ENCODE measurements at places on chromosomes 6 and 20.

- H3K4me1 ChIP-seq = no peaks in the 10 kb centered on the region
- H3K36me3 ChIP-seq = no peaks in the 10 kb centered on the region
- no peak for DNase-seq
- no peaks in the 10 kb centered on the region for H3K27me3 ChIP-seq
- no peak overlapping the region for H3K27ac ChIP-seq
- H3K4me3 ChIP-seq = no peak overlapping the region
These were observed 117.3 kb downstream of the SMLR1 start for GRCh38 chr6:130944486-130944885.

DNA sequence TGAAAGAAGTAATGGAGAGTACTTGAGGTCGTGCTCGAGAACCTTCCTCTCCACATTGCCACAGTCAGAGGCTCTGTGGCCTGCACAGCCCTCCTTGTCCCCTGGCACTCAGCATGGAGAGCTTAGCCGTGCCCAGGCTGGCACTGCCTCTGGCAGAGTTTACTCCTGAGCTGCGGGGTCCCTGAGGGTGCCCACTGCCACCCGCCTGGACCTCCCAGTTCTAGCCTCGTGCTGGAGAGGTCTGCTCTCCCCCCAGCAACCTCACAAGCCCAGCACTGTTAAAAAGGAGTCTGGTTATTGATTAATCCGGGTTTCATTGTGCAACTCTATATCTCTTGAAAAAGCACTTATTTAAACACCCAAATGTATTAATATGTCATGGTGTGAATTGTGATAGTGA, 226.8 kb downstream of the TMEM242 start:
- peaks cover 20% of the 10 kb centered on the region for H3K36me3 ChIP-seq
- peaks cover 57% of the 10 kb centered on the region for H3K4me1 ChIP-seq
- H3K27me3 ChIP-seq = no peaks in the 10 kb centered on the region

- H3K27ac ChIP-seq = no peak overlapping the region
- H3K4me1 ChIP-seq = no peaks in the 10 kb centered on the region
- DNase-seq = no peak
- H3K4me3 ChIP-seq = no peak overlapping the region
- no peaks in the 10 kb centered on the region for H3K27me3 ChIP-seq
- peaks cover 3% of the 10 kb centered on the region for H3K36me3 ChIP-seq
These were observed 499.2 kb upstream of the CDH4 start for GRCh38 chr20:60752741-60753420.

DNA sequence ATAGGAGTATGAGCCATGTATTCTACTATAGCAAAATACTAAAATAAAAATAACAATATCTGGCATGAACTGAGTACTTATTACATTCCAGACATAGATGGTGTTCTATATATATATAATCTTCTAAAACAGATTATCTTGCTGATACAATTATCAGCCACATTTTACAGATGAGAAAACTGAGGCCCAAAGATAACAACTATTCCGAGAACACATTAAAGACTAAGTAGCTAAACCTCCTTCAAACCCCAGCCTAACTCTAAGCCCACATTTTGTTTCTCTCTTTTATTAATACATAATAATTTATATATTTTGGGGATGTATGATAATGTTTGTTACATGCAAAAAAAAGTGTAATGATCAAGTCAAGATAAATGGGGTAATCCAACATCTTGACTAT, 98.7 kb upstream of the RUNX2 start:
- H3K27ac ChIP-seq = no peak overlapping the region
- no peak overlapping the region for H3K4me3 ChIP-seq
- H3K4me1 ChIP-seq = no peaks in the 10 kb centered on the region
- H3K27me3 ChIP-seq = no peaks in the 10 kb centered on the region
- DNase-seq = no peak
- no peaks in the 10 kb centered on the region for H3K36me3 ChIP-seq

- no peaks in the 10 kb centered on the region for H3K27me3 ChIP-seq
- no peaks in the 10 kb centered on the region for H3K36me3 ChIP-seq
- no peak overlapping the region for H3K27ac ChIP-seq
- no peaks in the 10 kb centered on the region for H3K4me1 ChIP-seq
These were observed 287.0 kb downstream of the CLIC5 start for GRCh38 chr6:45728674-45729073.

DNA sequence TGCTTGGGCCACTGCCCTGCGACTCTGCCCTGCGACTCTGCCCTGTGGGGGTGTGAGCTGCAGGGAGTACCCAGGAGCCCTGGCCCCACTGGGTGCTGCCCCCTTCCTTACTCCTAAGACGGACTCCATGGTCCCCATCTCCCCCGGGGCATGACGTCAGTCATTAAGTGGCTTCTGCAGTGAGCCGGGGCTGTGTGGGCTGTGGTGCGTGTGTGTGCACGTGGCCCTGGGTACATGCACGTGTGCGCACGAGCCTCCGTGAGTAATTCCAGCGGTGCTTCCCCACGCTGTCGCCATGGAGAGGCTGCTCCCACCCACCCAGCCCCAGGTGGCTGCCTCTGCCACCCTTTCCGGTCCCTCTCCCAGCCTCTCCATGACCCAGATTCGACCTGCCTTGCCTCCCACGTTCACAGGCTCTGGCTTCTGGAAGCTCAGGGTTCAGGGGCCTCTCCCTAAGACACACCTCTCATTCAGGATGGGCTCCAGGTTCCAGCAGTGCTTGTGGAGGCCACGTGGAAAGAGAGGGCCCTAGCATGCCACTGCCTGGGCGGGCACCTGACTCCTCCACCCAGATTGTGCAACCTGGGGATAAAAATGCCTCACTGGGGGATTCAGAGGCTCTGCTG, 88.3 kb downstream of the DLGAP4 start:
- H3K27ac ChIP-seq = no peak overlapping the region
- peaks cover 1% of the 10 kb centered on the region for H3K36me3 ChIP-seq
- H3K4me1 ChIP-seq = no peaks in the 10 kb centered on the region
- peaks cover 32% of the 10 kb centered on the region for H3K27me3 ChIP-seq
- no peak overlapping the region for H3K4me3 ChIP-seq

DNA sequence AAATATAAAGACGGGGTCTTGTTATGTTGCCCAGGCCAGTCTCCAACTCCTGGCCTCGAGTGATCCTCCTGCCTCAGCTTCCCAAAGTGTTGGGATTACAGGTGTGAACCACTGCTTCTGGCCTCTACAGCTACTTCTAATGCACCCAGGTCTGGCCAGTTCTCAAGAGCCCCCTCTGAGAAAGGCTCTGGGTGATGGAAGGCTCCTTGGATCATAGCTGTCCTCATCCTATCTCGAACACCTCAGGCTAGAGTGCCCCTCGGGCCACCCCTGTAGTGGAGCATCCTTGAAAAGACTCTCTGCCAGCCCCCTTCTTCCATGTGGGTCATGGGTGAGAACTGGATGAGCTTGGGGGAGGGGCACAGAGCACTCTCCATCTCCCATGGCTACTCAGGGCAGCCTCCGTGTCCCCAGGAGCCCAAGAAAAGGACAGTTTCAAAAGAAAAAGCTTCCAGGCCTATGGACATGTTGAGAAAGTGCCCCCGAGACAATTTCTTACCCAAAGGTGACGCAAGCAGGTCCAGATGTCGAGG, 714 bp upstream of the MYLK2 start:
- H3K27ac ChIP-seq = no peak overlapping the region

- H3K27ac ChIP-seq = peak overlapping the region; percentile 77
- no peaks in the 10 kb centered on the region for H3K27me3 ChIP-seq
- H3K4me1 ChIP-seq = peaks cover 59% of the 10 kb centered on the region
- H3K4me3 ChIP-seq = peak overlapping the region; percentile 83
- no peak for DNase-seq
These were observed 568 bp downstream of the PREP start for GRCh38 chr6:105402090-105402938.

DNA sequence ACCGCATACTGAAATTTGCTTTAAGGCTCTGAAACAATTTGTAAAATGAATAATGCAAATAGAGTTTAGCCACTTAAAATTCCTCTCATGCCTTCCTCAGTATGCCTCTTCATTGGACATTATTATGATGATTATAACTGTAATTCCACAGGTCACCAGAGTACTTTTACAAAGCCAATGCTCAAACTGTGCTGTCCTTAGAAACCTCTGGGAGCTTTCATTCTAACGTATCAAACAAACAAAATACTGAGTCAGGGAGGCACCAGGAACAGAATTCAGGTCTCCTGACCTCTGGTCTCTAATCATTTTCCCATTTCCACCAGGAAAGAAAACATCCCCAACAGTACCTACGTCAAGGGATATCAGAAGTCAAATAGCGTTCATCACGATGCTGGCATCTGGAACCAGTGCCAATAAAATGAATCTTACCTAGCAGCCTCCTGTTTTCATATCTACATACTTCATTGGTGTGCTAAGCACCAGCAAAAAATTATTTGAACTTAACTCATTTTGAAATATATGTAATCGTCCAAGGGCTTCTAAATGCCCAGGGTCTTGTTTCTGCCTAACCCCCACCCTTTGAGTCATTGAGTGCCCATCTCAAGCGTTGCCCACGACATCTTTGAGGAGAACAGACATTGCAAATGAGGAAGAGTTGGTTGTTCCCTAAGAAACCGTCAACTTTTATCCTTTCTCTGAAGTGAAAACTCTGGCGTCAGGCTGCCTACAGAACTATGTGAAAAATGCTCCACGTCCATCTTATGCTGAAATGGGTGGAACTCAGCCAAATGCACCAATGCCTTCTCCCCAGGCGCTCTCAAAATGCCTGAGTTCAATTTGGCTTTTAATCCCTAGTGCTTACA, 37.9 kb downstream of the NEDD9 start:
- peaks cover 23% of the 10 kb centered on the region for H3K4me1 ChIP-seq
- H3K4me3 ChIP-seq = no peak overlapping the region
- H3K27me3 ChIP-seq = no peaks in the 10 kb centered on the region

GRCh38 chr6:116580198-116580597, 8.9 kb downstream of the RWDD1 start:
- no peaks in the 10 kb centered on the region for H3K27me3 ChIP-seq
- H3K36me3 ChIP-seq = peaks cover 34% of the 10 kb centered on the region
- no peak overlapping the region for H3K4me3 ChIP-seq

- H3K36me3 ChIP-seq = no peaks in the 10 kb centered on the region
- peak overlapping the region; percentile 38 for H3K27ac ChIP-seq
- no peaks in the 10 kb centered on the region for H3K27me3 ChIP-seq
- H3K4me3 ChIP-seq = peak overlapping the region; percentile 75
These were observed 76.6 kb upstream of the HSF2 start for GRCh38 chr6:122322824-122323223.

DNA sequence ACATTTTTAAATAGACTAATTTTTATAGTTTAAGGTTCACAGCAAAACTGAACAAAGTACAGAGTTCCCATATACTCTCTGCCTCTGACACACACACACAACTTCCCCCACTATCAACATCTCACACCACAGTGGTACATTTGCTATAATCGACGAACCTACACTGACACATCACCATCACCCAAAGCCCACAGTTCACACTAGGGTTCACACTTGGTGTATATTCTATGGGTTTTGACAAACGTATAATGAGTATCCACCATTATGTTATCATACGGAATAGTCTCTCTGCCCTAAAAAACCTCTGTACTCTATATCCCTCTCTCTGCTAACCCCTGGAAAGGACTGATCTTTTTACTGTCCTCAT, 15.6 kb downstream of the TMEM30A start:
- H3K27me3 ChIP-seq = no peaks in the 10 kb centered on the region
- H3K36me3 ChIP-seq = peaks cover 9% of the 10 kb centered on the region
- peak overlapping the region; percentile 35 for H3K27ac ChIP-seq
- no peak overlapping the region for H3K4me3 ChIP-seq
- H3K4me1 ChIP-seq = peaks cover 24% of the 10 kb centered on the region

GRCh38 chr20:21435576-21435975, 38.2 kb upstream of the NKX2-4 start:
- DNase-seq = no peak
- H3K4me1 ChIP-seq = no peaks in the 10 kb centered on the region
- peaks cover 62% of the 10 kb centered on the region for H3K27me3 ChIP-seq

GRCh38 chr6:11036977-11037430, 7.1 kb downstream of the ELOVL2 start:
- no peak overlapping the region for H3K27ac ChIP-seq
- DNase-seq = no peak
- H3K36me3 ChIP-seq = no peaks in the 10 kb centered on the region
- no peaks in the 10 kb centered on the region for H3K4me1 ChIP-seq

DNA sequence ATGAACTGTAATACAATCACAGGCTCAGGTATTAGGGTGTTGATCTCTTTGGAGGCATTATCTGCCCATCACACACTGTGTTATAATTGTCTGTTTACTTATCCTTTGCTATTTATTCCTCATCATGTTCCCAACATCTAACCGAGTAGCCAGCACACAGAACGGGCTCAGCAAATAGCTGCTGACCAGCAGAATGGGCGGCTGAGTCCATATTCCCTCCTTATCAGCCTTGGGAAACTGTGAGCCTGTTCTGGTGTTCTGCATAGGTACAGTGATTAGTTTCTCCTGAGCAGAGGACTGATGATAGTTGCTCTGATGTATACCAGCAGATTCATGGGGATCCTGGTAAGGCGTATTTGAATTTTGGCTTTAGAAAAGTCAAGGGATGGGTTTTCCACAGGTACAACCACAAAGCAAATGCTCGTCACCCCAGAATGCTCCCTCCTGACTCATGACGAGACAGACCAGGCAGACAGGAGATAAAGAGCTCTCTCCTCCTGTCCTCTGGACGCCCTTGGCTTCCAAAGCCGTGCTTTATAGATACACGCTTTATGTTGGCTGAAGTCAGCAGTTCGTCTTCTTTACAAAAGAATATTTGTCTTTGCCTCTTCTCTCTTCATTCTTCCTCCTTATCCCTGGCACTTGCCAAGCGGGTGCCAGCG, 166.7 kb downstream of the TTLL2 start:
- peaks cover 42% of the 10 kb centered on the region for H3K27me3 ChIP-seq
- no peak overlapping the region for H3K27ac ChIP-seq
- H3K4me3 ChIP-seq = no peak overlapping the region

DNA sequence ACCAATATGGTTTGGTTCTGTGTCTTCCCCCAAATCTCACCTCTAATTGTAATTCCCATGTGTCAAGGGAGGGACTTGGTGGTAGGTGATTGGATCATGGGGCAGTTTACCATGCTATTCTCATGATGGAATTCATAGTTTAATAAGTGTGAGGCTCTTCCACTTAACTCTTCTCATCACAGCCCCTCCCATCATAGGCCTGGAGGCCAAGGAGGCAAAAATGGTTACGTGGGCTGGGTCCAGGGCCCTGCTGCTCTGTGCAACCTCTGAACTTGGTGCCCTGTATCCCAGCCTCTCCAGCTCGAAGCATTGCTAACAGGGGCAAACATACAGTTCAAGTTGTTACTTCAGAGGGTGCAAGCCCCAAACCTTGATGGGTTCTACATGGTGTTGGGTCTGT, 232.7 kb downstream of the ADGRG6 start:
- DNase-seq = no peak
- H3K27me3 ChIP-seq = peaks cover 26% of the 10 kb centered on the region
- peaks cover 4% of the 10 kb centered on the region for H3K4me1 ChIP-seq
- H3K36me3 ChIP-seq = no peaks in the 10 kb centered on the region
- H3K4me3 ChIP-seq = no peak overlapping the region
- no peak overlapping the region for H3K27ac ChIP-seq

All from central memory CD8-positive, alpha-beta T cell (primary cell).